ENCODE measurements at places on chromosomes 1 and 21.

GRCh38 chr1:174445817-174446216 lies 1.9 kb upstream of the GPR52 start:
- no peak for DNase-seq

GRCh38 chr1:1183221-1183747 lies 9.6 kb downstream of the TTLL10 start:
- DNase-seq: no peak

- no peak for DNase-seq
These were observed 134.2 kb upstream of the ZNF648 start for GRCh38 chr1:182195733-182196132.

GRCh38 chr21:34846601-34847112 lies 177.9 kb downstream of the CLIC6 start:
- no peak for DNase-seq

DNA sequence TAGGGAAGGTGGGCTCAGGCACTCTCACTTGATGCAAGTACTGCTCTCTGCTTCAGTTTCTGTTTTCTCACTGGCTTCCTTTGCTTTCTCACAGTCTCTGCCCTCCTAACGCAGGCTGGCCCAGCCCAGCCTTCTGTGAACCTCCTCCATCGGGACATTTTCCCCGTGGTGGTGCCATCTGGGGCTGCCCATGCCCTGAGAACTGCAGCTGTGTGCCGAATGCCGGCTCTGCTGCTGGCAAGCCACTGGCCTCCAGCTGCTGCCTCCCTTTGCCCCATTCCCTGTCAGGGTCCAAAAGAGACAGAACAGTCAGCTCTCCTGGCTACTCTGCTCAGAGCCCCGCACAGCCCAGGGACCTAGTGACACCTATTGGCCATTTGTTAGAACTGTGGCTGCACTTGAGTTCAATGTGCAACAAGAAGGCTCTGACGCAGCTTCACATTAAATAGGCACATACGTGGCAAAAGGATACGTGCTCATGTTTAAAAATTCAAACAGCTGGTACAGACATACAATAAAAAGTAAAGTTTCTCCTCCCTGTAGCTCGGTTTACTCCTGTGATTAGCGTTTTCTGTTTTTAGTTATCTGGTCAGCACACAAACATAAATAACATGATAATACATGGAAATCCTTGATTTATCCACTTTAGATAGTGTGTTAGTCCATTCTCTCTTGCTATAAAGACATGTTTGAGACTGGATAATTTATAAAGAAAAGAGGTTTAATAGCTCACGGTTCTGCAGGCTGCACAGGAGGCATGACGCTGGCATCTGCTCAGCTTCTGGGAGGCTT lies 46.6 kb downstream of the FCRL5 start:
- DNase-seq: no peak

DNA sequence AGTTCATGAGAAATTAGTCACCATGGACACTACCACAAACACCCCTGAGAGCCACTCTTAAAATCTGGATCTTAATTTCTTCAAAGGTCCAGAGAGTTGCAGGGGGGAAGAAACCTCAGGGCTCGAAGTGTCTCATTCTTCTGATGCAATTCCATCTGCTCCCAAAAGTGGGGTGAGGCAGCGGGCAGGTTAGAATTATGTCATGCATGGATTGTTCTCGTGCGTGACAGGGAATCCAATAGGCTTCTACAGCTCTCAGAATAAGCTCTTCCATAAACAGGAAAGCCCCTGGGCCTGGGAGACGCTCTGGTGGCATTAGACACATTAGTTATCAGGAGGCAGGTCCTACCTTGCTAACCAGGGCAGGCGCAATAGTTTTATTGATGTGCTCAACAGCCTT lies 8.4 kb downstream of the ENO1 start:
- no peak for DNase-seq

- no peak for DNase-seq
These were observed 21.3 kb upstream of the CYP4X1 start for GRCh38 chr1:47002211-47002610.

DNA sequence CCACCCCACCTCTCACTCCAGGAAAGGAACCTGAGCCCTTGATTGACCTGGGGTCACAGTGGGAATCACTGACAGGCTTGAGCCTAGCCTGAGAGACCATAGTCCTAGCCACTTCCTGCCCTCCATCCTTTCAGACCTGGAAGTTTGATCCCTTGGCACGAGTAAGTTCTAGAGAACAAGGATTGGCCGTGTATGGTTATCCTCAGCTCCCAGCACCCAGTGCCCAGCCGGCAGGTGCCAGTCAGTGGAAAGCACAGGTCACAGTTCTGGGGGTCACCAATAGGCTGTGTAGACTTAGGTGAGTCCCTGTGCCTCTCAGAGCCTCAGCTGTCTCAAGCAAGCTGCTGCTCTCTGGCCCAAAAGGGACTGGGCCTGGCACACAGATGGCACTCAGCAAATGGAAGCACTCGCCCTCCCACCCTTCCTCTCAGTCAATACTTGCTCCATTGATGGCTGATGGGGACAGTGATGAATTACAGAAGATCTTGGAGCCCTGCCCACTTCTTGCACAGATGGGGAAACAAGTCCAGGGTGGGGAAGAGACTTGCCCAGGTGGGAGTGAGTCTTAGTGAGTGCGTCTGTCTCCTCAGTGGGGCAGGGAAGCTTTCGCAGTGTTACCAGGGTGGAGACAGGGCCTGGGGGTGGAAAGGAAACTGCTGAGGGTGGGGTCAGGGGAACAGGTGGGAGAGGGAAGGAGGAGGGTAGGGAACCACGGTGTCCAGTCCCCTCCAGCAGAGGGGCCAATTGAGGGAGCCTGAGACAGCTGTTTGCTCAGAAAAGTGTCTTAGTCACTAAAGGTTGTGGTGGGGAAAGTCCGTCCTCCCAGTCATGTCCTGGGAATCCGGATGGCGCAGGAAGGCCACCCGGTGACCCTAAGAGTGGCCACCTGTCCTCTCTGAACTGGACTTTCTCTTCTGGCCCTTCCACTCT lies 2.6 kb upstream of the KCNQ4 start:
- no peak for DNase-seq

DNA sequence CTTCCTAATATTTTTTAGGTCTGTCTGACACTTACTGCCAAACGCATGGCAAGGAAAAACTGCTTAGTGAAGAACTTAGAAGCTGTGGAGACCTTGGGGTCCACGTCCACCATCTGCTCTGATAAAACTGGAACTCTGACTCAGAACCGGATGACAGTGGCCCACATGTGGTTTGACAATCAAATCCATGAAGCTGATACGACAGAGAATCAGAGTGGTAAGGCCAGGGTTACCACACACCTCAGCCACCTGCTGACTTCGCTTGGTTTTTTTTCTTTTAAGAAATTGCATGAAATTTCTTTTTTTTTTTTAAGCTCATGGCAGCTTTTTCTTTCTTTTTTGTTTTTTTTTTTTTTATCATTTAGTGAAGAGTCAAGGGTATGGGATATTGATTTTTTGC lies 17.2 kb downstream of the ATP1A1 start:
- DNase-seq: no peak

GRCh38 chr1:112544011-112544688 lies 35.4 kb downstream of the WNT2B start:
- DNase-seq: no peak

DNA sequence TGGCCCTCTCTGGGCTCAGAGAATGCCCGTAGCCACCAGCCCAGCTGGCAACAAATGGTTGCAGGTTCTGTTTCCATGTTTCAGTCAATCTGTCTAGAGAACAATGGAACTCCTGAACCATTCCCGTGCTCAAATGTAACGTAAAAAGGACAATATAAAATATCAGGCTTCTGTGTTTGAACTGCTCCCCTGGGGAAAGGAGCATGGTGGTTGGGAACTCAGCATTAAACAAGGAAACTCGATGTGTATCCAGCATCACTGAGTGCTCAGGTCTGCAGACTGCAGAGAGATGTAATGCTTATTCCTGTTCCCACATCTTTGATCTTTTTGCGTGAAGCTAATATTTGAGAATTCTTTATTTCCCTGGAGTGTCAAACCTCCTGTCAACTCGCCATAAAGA lies 326.5 kb downstream of the KIF26B start:
- DNase-seq: no peak

GRCh38 chr1:47181955-47182675 lies 7.7 kb downstream of the PDZK1IP1 start:
- DNase-seq: no peak

GRCh38 chr1:85623061-85623471 lies 42.5 kb downstream of the CCN1 start:
- DNase-seq: no peak

Data from stimulated activated CD4-positive, alpha-beta T cell treated with anti-CD3 and anti-CD28 coated beads, TNF-alpha, amount 100 ng/mL, for 1 hour (primary cell).